Ovary (tissue), 10 donors: ENCODE measurements at places on chromosomes 11 and 22. TPM values are rescaled to one million over a fixed set of nuclear protein-coding genes. Genes with fewer than 3 reads are reported as not detected.

DNA sequence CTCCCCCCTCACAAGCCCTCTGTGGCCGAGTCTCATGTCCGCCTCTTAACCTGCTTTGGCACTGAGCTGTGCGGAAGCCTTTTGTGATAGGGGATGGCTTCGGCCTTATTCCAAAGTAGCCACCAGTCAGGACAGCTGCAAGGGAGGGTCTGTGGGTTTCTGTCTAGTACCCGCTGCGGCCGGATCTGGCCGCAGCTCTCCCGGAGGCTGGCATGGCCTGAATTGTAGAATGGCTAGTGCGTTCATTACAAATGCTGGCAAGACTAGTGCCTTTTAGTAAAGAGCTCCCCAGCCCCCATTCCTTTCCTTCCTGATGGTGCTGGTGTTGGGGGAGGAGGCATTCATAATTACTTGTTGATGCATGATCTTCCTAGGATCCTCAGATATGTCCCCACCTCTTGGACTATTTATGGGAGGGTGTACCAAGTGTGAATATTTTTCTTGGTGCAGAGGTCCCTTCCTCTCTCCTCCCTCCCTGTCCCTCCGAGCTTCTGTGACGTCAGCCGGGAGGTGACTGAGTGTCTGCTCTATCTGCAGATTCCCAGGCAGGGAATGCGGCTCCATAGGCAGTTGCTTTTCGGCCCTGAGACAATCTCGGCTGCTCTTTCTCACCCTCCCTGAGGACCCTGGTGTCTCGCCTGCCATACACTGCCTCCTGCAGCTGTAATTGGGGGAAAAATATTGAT lies 108.7 kb upstream of the E2F8 start:
- no peak for DNase-seq

DNA sequence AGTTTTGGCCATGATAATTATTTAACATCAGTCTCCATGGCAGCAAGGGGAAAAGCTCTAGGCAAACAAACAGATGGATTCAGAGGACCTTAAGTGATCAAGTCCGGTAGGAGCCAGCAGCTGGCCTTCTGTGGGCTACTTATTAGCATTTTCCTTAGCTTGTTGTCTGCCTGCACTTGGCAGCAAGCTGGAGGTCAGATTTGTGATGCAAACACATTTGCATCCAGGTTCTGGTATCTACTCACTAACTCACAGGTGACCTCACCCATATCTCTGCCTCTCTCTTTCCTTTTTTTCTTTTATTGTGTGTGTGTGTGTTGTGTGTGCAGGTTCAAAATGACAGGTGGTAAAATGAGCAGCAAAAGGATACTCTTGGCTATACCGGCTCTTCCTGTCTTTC lies 32.3 kb downstream of the ARHGAP42 start:
- DNase-seq, result no peak

DNA sequence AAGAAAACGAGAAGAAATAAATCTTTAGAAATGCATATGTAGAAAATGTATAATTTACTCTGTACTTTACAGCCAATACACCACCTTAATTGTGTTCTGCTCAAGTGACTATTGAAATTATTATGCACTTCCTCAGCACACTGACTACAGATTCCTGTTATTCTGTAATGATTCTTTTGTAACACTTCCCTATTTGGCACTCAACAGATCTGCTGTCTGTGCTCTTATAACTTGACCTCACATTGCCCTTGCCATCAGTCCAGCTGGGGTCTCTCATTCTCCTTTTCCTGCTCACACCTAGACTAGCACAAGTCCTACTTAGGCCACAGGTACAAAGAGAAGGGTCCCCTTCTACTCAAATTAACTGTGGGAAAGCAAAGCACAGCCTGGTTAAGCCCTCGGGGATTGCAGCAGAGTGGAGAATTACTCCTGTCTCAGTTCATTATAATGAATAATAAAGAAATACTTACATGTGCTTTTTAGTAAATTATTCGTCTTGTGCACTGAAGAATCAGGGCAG lies 860.4 kb downstream of the OPCML start:
- no peak for DNase-seq

GRCh38 chr11:45390407-45390806 lies 104.3 kb upstream of the SYT13 start:
- no peak for DNase-seq

GRCh38 chr11:93225662-93226061 lies 27.9 kb upstream of the SLC36A4 start:
- no peak for DNase-seq

GRCh38 chr11:64080390-64080789 lies 44.7 kb downstream of the FLRT1 start:
- no peak for DNase-seq

DNA sequence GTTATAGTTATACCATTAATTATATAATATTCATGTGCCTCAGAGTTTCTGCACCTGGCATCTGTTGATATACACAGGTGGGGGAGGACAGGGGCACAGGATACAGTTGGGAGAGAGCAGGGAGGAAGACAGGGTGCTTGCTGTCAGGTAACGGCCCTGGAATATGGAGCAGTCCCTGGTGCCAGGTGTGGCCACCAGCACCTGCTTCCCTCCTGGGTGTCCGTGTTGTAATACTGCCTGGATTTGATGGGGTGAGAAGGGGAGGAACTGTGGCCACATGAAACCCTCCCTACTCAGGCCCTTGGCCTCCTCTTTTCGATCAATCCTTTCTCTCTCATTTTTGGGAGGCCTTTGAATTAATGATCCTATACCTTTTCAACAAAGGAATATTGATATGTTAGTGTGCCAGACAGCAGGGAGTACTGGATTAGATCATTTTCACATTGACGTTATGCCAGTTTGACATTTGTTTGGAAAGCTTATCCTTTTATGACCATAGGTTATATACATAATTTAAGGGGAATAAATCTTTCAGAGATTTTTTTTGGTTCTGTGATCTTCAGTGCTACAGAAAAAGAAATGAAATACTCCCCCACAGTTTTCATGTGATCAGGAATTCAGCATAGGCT lies 88.6 kb downstream of the TEAD1 start:
- DNase-seq, result no peak

DNA sequence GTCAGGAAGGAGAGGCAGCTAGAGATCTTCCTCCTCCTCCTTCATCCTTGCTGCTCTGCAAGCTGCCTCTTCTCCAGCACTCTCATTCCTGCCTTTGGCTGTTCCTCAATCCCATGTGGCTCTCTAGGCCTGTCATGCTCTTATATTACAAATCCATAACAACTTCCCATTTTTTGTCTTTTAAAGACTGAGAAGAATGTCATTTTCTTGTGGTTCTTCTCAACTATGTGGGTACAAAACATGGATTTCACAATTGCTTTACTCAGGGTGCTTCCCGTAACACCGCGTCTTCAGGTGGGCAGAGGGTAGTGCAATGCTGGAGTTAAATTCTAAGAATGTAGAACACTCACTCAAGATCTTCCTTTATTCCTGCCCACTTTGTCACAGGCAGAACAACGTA lies 6.8 kb upstream of the CAT start:
- no peak for DNase-seq

DNA sequence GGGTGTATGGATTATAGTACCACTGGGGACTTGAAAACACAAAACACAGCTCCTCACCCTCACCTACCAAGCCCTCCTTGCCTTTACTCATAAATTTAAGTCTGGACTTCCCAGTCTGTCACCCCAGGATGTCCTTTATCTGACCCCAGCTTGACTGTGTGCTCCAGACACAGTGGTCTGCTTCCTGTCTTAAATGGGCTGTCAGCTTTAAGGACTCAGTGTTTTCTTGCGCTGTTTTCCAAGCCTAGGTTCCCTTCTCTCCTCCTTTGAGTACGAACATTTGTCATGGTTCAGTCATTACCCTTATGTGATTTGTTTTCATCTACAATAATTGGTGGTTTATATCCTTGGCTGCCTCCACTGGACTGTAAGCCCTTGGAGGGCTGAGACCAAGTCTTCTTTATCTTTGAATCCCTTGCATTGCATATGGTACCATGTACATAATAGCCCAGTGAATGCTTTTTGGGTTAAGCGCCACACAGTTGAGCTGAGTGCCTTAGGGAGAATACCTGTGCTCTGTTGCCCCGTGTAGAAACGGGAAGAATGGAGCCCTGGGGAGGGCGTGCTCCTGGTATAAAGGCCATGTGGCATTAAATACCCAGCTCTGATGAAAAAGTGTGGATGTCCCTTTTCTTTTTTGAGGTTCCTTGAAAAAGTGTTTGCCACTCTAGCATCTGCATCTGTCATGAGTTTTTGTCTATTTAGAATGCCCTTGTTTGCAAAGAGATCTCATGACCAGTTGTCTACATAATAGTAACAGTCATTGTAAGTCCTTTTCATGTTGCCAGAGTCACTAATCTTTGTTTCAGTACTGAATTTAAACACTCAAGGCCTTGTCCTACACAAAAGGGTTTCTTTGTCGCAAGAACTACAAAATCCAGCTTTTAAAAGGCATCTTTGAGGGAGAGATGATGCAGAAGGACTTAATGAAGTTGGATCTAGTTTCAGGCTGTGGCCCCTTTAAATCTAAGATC lies 14.0 kb downstream of the PANX1 start:
- DNase-seq, result no peak

- no peak for DNase-seq
Measured at GRCh38 chr11:118267486-118267885, 3.4 kb upstream of the MPZL2 start.

GRCh38 chr11:8263769-8264410 lies at the start of gene LMO1:
Gene LMO1, minus strand, starts transcription at chr11:8263878. Its CDS starts 516 bp downstream, at chr11:8263362.
- DNase-seq, result peak; percentile 83

GRCh38 chr22:45977551-45978274 lies 751 bp upstream of the WNT7B start:
- no peak for DNase-seq

- DNase-seq, result no peak
Measured at GRCh38 chr22:21694795-21695429, 29.1 kb downstream of the PPIL2 start.

GRCh38 chr22:47065756-47066615 lies 303.5 kb downstream of the TBC1D22A start:
- peak; percentile 39 for DNase-seq

- peak; percentile 15 for DNase-seq
Measured at GRCh38 chr22:11605468-11605981, 3922.5 kb upstream of the OR11H1 start.

GRCh38 chr11:124961972-124962609 lies 8.1 kb downstream of the CCDC15 start:
- no peak for DNase-seq

GRCh38 chr11:106888386-106888785 lies 129.9 kb downstream of the GUCY1A2 start:
- no peak for DNase-seq

DNA sequence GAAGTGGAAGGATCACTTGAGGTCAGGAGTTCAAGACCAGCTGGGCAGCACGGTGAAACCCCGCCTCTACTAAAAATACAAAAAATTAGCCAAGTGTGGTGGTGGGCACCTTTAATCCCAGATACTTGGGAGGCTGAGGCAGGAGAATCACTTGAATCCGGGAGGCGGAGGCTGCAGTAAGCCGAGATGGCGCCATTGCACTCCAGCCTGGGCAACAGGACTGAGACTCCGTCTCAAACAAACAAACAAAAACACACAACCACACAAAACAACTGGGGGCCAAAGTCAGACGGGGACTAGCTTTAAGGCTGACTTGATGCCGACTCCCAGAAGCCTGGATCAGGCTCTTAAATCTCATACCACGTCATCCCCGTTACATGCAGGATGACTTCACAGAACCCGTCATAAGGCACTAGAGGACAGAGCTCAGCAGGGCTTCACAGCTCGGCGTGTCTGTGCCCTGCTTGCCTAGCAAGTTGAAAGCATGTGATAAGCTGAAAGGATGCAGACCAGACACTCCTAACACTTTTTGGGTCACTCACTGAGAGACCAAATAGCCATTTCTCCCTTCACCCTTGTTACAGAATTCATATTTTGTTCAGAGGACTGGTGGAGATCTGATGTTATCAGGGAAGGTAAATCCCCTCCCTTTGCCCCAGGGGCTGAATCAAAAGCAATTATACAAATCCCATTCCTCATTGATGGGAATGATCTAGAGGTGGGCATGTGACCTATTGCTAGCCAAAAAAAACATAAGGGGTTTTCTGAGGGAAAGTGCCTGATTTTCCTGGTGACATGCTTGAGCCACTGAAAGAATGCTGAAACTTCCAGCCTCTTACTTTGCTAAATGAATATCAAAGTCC lies 65.4 kb downstream of the GAB2 start:
- no peak for DNase-seq

- no peak for DNase-seq
Measured at GRCh38 chr22:49812838-49813237, 14.8 kb downstream of the BRD1 start.

DNA sequence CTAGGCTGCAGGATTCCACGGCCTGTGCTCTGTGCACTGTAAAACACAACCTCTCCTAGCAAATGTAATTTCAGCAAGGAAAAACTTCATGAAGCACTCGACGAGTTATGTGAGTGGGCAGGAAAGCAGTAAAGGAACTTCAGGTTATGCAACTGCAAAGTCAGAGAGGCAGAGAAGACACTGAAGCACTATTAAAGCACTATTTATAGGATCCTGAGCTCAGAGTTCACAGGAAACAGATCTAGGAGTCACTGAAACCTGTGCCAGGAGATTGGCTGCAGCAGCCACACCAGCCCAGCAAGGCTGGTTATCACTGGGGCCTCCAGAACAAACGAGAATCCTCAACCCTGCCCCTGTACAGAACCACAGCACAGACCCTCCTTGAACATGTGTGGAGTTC lies 2.5 kb downstream of the SMIM35 start:
- DNase-seq, result no peak

DNA sequence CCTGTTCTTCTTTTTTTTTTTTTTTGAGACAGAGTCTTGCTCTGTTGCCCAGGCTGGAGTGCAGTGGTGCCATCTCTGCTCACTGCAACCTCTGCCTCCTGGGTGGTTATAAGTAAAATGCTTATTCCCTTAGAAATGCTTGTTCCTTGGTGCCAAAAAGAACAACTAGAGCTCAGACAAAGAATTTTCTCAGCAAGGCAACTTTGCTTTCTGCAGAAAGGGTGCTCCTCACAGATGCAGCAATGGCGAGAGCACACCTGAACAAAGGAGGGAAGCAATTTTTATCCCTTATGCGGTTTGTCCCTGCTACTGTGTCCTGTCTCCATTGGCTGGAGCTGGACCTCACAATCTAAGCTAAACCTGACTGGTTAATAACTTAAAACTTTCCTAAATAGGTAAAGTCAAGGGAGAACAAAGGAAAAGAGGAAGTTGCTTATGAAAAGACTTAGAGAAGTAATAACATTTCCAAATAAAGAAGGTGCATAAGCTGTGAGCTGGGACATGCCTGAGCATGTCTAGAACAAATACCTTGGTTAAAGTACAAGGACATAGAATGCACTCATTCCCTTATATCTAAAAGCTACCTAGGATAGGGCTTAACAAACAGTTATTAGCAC lies 90.0 kb upstream of the PRR5 start:
- no peak for DNase-seq

The NLRX1 gene
- 6.1 TPM for polyA plus RNA-seq

The OR51I1 gene
- polyA plus RNA-seq, result not detected

The TXNRD2 gene
- polyA plus RNA-seq, result 21.3 TPM

The MPZL2 gene
- polyA plus RNA-seq, result 9.6 TPM
